ENCODE measurements at places on chromosomes 5 and 9.

DNA sequence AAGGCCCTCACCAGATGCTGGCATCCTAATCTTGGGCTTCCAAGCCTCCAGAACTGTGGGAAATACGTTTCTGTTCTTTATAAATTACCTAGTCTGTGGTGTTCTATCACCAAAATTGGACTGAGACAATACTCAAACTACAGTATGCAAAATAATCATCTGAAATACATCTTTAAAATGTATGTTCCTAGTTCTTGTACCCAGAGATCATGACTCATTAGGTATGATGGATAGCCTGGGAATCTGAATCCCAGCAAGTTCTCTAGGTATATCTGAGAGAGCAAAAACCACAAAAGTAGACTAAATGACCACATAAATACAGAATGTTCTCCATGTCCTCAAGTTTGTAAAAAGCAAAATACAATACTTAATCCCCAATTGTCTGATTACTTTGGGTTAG is 166.3 kb downstream of the YIPF5 start:
- no peak for DNase-seq

DNA sequence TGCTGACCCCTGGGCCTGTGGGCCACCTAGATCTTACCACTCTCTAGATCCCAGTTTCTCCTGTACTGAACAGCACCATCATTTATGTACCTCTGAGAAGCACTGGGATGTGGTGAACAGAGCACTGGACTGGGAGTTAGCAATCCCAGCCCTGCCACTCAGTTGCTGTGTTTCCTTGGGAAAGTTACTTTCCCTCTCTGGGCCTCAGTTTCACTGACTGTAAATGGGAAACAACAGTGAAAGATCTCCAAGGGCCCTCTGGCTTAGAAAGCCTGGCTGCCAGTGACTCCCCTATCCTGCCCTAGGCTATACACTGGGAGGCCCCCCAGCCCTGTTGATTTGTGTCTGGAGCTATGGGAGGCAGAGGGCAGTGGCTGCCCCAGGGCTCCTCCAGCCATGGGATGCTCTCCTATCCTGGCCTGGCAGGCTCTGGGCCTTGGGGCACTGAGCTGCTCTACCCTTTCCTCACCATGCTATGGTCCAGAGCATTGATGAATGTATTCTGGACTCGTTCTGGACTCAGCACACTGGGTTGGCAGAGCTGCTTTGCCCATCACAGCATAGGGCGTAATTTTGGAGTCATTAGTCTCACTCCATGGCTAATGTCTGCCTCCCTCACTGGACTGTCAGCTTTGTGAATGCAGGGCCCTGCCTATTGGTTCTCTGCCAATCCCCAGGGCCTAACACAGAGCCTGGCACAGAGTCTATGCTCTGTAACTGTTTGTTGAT is 99.3 kb downstream of the RGS3 start:
- DNase-seq = no peak

DNA sequence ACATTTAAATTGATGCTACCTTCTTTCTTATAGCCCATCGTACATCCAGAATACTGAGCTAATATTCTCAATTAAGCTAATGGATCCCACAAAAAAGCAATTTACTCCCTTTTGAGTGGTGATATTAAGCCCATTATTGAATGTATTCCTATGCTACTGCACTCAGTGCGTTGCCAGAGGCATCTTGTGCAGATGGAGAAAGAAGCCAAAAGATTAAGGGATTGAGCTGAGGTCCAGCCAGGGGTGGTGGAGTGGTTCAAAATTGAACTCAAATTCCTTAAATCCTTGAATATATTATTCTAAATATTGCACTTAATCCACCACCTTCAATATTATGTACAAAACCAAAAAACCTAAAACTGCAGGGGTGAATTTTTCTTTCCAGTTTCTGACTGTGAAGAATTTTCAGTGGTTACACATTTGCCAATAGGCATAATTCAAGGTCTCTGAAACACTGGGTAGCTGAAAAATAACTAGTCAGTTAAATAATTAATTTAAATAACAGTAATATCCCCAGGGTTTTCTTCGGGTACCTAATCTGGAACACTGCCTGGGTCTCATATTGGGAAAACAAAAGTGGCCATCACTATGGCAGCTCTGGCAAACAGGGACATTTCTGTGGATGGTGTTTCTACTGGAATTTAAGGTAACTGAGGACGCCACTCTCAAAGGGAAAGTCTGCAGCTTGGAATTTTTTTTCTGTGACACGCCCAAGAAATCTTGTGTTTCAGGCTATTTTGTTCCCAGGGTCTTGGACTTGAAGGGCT is 6.2 kb upstream of the LIFR start:
- no peak for DNase-seq

GRCh38 chr5:181255276-181255675 is 5.7 kb downstream of the TRIM52 start:
- DNase-seq = no peak

- DNase-seq = no peak
Observed at GRCh38 chr5:36880761-36881160, 4.2 kb downstream of the NIPBL start.

GRCh38 chr5:141363952-141364660 is at the start of gene PCDHGA5:
Gene PCDHGA5 (plus strand): TSS chr5:141364162. CDS start chr5:141364331, 169 bp downstream.
- no peak for DNase-seq

DNA sequence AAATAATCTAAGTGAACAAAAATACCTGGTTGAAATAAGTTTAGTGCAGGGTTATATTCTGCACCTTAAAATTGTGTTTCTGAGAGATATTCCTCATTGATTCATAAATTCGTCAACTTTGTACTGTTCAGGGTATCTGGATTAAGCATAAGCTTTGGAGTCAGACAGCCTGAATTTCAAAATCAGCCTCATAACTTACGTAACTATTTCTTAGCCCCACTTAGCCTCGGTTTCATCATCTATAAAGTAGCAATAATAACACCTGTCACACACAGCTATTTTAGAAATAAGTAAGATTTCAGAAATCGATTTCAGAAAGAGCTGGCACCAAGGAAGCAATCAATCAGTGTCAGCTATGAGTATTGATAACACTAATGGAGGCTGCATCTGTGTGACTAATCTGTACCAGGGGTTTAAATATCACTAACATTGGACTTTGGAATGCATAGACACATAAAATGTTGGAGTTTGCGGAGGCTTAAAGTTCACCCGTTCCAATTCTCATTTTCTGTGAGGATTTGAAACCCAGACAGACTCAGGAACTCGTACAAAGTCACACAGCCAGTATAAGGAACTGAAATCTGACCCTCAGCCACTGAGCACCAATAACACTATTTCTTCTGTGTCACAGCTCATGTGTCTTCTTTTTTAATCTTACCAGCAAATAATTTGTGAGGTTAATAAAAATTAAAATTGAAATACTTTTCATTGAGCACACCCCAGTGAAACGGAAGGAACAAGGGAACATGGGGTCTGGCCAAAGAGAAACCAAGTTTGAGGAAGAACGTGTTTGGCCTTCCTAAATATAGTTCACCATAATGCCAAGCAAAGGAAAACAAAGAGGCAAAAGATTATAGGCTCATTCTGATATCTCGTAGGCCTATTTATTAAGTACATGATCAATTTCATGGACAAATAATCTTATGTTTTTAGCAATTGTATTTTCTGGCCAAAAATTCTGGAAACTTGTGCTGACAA is 194.4 kb upstream of the PTGER4 start:
- no peak for DNase-seq

GRCh38 chr5:91136271-91136670 is 246.8 kb downstream of the ARRDC3 start:
- DNase-seq = no peak

DNA sequence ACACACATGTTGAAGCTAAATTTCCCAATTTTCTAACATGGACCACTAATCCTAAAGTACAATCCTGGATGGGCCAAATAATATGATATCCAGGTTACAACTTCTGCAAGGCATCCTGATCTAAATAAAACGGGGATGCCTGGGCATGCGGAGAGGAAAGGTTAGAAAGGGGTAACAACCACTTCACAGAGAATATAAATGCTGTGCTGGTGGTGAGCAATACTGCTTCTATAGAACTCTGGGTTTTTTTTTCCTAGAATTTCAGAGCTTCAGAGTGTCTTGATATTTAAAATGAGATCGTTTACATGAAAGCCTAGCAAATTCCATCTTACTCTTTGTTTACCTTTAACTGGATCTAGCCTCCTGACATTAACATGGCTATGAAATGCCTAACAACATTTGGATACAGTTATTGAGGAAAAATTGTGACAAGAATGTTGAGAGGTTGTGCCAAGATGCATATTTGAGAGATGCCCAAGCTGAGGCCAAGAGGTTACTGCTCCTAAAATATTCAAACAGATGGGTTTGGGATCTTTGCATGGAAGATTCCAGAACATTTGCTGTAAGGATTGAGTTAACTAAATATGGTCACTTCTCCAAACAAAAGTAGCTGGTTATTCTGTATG is 22.4 kb downstream of the TNFAIP8 start:
- DNase-seq = no peak

DNA sequence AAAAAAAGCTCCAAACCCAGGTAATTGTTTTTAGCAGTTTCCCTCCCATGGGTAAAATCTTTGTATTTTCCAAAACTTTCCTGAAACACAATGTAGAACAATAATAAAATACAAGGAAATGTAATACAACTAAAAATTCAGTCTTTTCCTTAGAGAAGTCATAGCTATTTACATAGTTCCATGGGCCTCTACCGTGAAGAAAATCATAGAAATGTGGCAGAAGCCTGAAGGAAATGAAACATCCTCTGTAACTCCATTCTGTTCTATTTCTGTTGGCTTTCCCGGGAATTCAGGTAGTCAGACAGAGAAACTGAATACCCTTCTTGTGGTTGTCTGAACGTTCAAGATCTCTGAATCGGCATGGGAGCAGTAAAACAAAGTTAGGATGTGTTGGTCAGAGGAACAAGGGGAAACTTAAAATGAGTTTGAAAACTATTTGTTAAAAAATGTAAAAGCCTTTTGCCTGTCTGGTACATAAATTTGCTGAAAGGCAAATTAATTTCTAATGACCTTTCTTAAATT is 202.4 kb upstream of the ZNF608 start:
- no peak for DNase-seq

DNA sequence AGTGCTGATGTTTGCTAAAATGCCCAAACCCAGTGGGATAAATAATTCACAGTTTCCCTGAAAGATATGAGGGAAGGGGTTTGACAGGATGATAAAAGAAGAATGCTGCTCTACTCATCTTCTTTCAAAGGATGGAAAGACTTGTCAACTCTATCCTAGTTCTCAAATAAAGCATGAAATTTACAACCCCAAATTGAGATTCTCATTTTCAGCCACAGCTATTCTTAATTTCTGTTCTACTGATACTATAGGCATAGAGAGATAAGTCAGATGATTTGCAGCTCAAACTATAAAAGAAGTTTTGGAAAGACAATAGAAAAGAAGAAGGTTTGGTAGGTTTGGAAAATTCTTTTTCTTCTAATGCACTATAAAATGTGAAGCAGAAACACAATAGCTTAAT is 542.6 kb downstream of the CSNK1G3 start:
- no peak for DNase-seq

- no peak for DNase-seq
Observed at GRCh38 chr9:129570450-129571297, 50.2 kb downstream of the C9orf50 start.

- no peak for DNase-seq
Observed at GRCh38 chr5:32935283-32935682, 224.2 kb downstream of the NPR3 start.

- no peak for DNase-seq
Observed at GRCh38 chr5:63495225-63495624, 467.0 kb downstream of the HTR1A start.

DNA sequence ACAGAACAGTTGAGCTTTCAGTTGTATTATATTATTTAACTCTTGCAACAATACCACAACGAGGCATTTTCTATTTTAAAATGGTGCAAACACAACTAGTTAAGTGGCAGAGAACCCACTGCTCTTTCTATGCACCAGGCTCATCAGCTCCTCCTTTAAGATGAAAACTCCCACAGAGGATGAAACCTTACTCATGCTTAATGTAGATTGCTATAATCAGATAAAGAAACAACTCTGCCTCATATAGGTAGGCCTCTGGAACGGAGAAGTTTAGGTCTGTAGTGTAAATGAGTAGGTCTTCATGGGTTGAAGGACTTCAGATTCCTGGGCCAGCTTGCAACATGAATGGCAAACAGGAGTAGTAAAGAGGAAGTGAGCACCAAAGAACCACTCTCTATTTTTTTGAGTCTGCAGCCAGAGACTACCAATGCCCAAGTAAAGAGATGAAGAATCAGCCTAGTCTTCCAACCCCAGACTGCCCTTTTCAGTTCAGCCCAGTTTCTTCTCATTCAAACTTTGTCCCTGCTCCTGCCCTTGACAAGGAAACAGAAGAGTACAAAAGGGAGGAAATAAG is 33.9 kb downstream of the HACD4 start:
- DNase-seq = no peak

GRCh38 chr5:138849439-138849838 is 25.7 kb downstream of the LRRTM2 start:
- no peak for DNase-seq

- no peak for DNase-seq
Observed at GRCh38 chr5:77080905-77081304, 6.2 kb downstream of the ZBED3 start.

GRCh38 chr9:130741831-130742449 is 48.4 kb downstream of the EXOSC2 start:
- DNase-seq = no peak

DNA sequence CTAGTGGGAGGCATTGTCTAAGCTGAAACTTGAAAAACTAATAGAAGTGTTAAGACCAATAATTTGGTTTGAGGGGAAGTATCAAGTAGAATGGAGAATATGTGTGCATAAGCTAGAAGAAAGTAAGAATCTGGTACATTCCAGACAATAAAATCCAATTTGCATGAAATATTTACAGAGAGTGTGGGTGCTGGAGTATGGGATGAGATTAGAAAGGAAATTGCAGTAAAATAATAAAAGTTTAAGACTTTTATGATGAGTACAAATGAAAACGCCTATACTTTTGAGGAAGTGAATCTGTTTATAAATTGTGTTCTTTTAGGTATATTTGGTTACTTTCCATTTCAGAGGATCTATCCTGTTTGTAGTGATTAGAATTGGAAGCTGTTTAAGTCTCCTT is 165.4 kb upstream of the TNC start:
- DNase-seq = no peak

GRCh38 chr9:127366594-127366993 is 30.4 kb upstream of the SLC2A8 start:
- no peak for DNase-seq

DNA sequence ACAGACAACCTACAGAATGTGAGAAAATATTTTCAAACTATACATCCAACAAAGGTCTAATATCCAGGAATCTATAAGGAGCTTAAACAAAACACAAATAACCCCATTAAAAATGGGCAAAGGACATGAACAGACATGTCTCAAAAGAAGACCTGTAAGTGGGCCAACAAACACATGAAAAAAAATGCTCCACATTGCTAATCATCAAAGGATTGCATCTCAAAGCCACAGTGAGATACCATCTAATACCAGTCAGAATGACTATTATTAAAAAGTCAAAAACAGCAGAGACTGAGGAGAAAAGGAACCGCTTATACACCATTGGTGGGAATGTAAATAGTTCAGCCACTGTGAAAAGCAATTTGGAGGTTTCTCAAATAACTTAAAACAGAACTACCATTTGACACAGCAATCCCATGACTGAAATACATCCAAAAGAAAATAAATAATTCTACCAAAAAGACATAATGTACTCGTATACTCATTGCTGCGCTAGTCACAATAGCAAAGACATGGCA is 39.1 kb upstream of the C5orf63 start:
- DNase-seq = no peak
